Ascending aorta (tissue), 2 donors: ENCODE measurements at places on chromosomes 12 and 14.

DNA sequence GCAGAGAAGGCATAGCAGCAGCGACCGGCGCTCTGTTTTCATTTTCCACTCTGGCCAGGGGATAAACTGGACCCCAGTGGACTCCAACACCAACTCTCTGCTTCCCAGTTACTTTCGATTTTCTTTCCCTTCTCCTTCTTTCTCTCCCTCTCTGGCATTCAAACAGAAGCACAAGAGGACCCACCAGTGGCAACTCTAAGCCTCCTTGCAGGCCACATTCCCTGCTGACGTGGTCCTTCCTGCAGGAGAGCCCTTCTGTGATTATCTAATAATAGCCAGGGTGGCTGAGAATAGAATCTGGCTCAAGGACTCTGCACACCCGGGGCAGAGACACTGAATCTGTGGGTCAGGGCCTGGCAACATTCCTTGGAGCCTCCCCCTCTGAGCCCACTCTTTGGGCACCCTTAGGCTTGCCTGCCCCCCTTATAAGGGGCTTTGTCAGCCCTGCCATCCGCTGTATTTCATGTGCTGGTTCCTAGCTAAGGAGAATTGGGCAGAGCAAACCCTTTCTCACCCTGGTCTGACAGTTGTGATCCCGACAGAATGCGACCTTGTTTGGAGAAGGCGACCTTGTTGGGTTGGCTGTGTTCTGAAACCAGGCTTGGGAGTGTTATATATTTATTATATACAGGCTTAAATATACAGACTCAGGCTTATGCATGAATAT lies 8.2 kb upstream of the HOXC6 start:
- no peak for DNase-seq

DNA sequence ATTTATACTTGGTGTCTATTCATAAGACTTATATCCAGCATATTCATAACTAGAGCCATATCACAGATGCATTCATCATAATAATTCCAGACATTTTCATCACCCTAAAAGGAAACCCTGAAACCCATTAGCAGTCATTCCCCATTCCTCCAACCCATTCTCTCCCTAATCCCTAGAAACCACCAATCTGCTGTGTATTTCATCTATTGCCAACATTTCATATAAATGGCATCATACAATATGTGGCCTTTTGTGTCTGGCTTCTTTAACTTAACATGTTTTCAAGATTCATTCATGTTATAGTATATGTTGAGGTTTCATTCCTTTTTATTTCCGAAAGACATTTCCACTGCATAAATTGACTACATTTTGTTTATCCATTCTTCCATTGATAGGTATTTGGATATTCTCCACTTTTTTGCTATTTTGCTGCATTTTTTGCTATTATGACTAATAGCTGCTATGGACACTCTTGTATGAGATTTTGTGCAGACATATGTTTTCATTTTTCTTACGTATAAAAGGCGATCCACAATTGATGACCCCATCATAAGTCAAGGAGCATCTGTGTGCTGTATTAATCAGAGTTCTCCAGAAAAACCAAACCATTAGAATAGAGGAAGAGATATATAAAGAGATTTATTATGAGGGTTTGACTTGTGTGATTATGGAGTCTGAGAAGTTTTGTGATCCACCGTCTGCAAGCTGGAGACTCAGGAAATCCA lies 5.1 kb upstream of the OAS2 start:
- no peak for DNase-seq

GRCh38 chr14:32719601-32720000 lies 219.1 kb upstream of the NPAS3 start:
- no peak for DNase-seq

DNA sequence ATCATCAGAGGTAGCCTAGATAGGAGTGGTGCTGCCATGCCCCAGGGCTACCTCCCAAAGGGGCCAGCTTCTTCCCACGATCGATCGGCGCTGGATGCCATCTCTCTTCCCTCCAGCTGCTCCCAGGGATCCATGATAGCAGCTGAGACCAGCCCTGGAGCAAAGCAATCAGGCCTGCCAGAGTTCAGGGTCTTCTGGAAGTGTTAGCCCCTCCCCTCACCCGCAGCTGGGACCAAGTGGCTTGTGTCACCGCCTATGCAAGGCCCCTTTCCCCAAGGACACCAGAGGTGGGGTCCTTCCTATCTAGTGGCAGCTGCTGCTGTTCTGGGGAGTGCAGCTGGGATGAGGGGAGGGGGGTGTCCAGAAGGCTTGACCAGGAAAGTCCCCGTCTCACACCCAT lies 87.0 kb downstream of the IRF2BPL start:
- no peak for DNase-seq

DNA sequence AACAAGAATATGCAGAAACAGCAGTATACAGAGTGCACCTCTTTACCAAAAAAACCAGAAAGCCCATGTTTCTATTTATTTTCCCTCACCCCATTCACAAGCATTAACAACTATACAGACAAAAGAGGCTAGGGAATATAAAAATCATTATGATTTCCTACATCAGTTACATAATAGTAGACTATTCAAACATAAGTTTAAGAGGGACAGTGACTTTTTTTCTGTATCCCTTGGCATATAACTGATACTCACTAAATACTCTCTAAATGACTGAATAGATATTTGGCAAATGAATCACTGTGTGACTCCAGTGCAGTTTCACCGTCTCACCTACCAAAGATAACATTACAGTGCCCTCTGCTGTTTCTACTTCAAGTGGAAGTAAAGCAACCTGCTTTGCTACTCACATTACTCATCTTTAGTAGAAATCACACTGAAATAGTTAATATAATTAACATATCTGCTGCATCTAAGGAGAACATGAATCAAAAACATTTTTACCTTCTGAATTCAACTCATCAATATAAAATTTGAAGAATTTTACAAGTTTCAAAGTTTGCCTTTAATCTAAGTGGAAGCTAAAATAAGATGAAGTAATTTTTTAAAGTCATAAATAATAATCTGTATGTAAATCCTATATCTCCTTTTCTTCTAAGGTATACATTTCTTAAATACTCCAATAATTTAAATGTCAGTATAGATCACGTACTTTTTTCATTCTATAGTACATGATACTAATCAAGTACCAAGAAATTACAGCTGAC lies 103.8 kb downstream of the OSBPL8 start:
- DNase-seq, result no peak

DNA sequence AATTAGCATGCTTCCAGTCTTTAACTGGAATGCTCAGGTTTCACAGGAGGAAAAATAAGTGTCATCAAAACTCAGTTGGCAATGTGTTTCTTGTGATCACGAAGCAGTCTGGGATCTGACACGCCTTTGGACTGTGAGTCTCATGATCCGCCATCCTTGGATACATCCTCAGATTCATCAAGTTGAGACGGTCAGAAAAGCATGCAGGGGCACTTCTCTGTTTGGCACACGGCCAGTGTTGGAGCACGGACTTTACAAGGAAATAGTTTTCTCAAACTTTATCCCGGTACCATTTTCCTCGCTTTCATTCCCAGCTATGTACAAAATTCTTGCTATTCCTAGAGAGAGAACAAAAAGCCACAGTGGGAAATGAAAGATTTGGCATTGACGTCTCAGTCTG lies 88.4 kb upstream of the PARP11 start:
- no peak for DNase-seq

- DNase-seq, result no peak
Observed at GRCh38 chr14:74705613-74706500, 7.0 kb downstream of the AREL1 start.

DNA sequence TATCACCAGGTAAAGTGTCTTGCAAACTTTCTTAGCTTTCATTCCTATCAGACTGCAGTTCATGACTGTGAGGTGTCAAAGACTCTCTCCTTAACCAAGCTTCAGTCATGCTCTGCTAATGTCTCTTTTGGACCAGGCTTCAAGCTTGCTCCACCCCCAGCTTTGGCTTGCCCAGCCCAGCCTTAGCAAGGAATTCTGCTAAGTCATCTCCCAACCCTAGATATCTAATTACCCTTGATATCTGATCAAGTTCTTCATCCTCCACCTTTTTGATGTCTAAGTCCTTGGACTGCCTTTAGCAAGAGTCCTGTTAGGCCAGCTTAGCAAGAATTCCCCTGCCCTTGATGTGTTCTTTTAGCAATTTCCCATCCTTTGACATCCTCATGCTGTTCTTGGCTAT lies 108.9 kb upstream of the FGD4 start:
- no peak for DNase-seq
